ENCODE measurements at places on chromosomes 4 and X.
A peak's percentile ranks its signal among the peaks of the same experiment; 100 is the strongest.

GRCh38 chr4:128516301-128516969 is 228.8 kb upstream of the PGRMC2 start:
- no peak for DNase-seq

- DNase-seq, result no peak
These were observed 453.6 kb downstream of the CENPC start for GRCh38 chr4:67091673-67092072.

GRCh38 chr4:125013891-125014290 is 300.9 kb upstream of the FAT4 start:
- no peak for DNase-seq

DNA sequence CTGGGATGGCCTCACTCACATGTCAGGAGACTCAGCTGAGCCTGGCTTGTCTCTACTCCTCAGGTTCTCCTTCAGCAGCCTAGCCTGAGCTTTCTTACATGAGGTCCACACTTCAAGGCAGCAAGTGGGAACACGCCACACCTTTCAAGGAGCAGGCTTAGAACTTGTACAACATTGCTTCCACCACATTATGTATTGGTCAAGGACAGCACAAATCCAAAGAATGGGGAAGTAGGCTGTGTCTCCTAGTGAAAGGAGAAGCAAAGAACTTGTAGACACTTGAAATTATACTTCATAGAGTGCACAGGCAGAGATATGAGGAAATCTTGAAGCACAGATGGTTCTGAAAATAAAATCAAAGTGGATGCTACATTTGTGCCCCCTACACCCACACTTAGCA is 120.9 kb upstream of the NOCT start:
- DNase-seq, result no peak

DNA sequence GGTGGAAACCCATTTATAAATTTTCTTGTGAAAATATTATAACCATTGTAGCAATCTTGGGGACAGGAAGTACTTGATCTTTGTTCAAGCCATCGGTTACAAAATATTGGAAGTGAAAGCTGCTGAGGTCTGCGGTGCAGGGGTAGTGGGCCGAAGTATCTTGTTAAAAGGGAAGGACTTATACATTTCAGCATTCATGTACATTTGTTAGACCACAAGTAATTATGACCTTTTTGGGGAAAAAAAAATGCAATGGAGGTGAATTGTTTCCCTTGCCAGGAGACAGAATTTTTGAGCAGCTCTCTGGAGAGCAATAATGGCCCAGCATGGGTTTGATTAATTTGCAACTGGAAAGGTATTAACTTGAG is 121.3 kb downstream of the EGF start:
- no peak for DNase-seq

- no peak for DNase-seq
These were observed 140.5 kb upstream of the ZIC3 start for GRCh38 chrX:137425273-137425902.

DNA sequence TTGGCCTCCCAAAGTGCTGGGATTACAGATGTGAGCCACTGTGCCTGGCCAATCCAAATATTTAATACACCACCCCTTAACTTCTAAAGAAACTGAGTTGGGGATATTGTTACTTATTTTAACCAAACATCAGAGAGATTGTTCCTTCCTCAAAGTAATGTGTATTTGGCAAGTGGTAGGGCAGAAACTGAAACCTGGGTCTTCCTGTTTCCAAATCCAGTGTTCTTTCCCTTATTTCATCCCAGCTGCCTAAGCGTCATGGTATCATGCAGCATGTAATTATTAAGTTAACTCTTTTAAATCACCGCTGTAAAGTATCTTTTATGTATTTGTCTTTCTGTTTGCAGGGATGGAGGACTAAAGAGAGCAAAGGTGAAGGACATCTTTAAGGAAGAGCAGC is 68.4 kb downstream of the GPAT3 start:
- DNase-seq, result no peak

DNA sequence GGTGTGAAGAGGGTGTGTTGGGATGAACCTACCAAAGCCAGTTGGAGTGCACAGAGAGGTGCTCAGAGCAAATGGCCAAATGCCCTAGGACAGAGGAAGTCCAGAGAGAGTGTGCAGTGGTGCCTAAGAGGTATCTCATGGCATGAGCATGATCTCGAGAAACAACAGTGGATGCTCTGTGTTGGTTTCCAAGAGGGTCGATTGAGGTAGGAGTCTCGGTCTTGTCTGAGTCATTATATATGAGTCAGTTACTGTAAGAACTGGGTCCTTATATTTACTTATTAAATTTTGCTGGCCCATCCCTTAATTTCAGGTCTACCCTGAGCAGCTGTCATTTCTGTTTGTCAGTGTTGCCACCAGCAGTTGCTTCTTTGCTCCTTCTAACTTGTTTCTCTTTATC is 86.6 kb upstream of the TMEM150C start:
- DNase-seq, result no peak

DNA sequence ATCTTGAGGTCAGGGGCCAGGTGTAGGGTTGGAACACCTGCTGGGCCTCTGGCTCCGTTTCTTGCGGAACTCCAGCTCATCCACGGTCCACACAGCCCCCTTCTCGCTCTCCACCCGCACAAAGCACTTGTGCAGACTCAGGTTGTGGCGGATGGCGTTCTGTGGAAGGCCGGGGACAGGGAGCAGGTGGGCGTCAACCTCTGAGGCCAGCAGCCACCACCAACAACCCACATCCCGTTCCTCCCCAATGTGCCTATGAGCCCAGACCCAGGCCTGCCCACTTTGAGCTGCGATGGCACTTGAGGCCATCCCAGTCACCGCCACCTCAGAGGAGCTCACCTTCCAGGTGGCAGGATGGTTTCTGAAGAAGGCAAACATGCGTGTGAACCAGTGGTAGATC is 13.2 kb downstream of the FOXP3 start:
- DNase-seq, result no peak

GRCh38 chr4:154329268-154329868 is 162.2 kb downstream of the DCHS2 start:
- DNase-seq, result peak; percentile 56

DNA sequence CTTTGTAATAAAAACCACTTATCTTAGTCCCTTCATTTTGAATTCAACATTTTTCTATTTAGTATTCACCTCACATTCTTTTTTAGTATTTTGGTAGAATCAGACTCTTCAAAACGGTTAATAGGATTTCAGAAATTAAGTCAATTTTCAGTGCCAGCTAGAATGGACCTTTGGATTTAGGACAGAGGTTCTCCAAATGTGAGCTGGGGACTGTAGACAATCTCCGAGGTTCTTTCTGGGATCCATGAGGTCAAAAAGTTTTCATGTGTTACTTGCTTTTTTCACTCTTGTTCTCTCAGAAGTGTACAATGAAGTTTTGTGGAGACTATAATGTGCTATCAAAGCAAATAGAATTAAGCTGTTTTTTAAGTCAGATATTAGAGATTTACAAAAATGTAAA is 2.3 kb upstream of the UGDH start:
- DNase-seq, result no peak

DNA sequence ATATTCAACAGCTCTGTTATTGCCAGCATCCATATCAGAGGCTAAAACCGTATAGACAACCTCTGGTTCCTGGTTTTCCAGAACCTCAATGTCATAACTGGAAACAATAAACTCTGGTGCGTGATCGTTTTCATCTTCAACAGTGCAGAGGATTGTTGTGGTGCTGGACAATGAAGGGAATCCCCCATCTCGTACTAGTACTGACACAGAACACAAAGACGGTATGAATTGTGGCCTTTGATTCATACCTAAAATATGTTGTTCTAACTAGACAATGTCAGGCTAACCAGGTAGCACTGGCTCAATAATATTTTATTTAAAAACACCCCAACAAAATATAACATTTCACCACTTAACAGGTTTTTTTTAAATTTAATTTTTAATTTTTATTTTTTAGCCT is 186.9 kb downstream of the DCHS2 start:
- DNase-seq, result no peak

DNA sequence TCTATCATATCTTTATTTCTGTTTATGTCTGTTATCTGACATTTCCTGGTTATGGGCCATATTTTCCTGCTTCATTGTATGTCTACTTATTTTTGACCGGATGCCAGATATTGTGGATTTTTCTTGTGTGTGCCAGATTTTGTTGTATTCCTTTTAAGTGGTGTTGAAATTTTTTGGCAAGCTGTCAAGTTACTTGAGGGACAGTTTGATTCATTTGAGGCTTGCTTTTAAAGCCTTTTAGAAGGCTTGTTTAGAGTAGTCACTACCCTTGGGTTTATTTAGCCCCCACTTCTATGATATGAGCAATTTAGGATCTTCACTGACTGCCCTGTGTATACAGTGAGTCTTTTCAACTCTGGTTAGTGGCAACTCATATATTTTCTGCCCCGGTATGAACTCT is 29.2 kb upstream of the NPY2R start:
- no peak for DNase-seq

DNA sequence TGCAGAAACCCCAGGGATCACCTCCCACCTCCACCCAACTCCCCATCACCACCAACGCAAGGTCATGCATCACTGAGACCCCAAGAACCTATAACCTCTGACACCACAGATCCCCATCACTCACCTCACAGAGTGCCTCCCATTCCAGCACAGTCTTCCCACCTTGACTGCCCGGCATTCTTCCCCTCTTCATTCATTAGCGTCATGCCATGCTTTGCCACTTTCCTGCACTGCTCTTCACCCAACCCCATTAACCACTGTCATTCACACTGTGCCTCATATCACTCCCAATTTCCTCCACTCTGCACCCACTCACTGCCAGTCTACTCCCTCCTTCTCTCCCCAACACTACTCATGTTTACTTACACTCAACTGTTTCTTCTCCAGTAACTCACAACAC is 30.6 kb downstream of the ZNF182 start:
- no peak for DNase-seq

GRCh38 chr4:5003372-5003857 is 15.8 kb downstream of the CYTL1 start:
- DNase-seq, result no peak

- DNase-seq, result no peak
These were observed 56.2 kb downstream of the VCX3B start for GRCh38 chrX:8520791-8521190.

GRCh38 chr4:153260132-153260531 is 55.9 kb downstream of the TRIM2 start:
- DNase-seq, result no peak

DNA sequence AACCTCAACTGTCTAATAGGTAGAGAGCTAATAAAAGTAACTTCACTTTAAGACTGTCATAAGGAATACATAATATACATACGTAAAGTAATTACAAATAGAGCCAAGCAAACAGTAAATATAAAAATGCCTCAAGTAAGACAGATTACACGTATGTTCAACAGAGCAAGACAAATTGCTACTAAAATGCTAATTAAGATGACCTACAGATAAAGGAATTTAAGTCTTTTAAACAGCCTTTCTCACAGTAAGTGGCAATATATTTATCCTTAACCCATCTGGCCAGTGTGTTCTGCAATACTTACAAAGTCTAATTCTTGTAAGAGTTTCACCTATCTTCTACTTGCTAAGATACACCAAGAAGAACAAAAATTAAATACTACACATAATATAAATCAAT is 12.7 kb downstream of the G3BP2 start:
- no peak for DNase-seq

GRCh38 chrX:11451151-11451550 is 157.9 kb downstream of the AMELX start:
- DNase-seq, result no peak

DNA sequence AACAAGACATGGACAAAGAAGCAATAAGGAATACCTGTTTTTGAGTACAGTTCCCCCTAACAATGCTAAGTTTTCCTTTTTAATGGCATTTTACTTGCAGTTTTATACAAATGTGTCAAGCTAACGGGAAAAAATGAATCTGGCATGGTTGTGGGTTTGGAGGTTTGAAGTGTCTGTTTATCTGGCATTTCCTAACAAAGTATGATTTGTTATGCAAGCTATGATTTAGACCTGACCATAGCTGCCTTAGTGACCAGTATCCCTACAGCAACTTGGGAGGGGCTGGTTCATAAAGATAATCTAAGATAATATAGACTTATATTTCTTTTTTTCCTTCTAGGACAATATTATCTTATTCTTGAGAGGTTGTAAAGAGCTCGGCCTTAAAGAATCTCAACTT is 60.6 kb downstream of the LIMCH1 start:
- no peak for DNase-seq

DNA sequence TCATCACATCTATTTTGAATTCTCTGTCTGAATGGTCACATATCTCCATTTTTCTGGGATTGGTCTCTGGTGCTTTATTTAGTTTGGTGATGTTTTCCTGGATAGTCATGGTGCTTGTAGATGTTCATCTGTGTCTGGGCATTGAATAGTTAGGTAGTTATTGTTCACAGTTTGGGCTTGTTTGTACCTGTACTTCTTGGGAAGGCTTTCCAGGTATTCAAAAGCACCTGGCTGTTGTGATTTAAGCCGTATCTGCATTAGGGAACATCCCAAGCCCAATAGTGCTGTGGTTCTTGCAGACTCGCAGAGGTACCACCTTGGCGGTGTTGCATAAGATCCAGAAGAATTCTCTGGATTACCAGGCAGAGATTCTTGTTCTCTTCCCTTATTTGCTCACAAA is 44.6 kb downstream of the COL4A5 start:
- DNase-seq, result no peak

DNA sequence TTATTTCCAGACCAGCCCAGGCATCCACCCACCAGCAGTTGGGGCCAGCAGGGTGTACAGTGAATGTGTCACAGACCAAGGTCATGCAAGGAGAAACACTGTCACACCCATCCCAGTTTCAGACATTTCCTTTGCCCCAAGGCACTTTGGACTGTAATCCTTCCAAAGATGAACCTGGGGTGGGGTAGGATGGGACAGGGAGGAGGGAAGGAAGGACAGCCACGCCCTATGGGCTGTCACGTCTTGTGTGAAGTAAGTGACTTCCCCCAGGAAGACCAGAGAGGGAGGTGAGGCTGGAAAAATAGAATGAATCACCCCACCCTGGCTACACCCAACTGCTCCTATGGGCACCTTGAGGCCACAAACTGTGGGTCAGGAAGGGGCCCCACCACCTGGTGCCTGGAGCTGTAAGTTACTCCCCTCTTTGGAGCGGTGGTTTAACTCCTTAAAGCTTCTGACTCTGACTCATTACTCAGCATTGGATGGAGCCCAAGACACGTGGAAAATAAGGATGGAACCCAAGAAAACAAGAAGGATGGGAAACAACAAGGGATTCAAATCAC is 349.9 kb upstream of the KLF3 start:
- no peak for DNase-seq

- no peak for DNase-seq
These were observed 496.3 kb downstream of the STPG2 start for GRCh38 chr4:97646997-97647396.

DNA sequence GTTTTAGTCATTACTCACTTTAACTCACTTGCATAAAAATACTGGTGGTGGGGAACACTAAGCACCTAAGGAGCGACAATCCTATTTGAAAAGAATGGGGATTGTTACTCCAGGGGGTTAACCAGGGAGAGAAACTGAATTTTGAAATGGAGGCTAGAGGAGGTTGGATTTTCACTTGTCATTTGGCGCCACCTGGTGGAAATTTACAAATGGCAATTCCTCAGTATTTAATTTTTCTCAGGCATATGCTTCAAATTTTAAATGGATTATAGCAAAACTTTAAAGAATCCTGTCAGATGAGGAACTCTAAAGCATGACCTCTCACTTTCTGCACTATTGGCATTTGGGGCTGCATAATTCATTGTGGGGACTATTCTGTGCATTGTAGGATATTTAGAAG is 2.7 kb upstream of the GEMIN8 start:
- DNase-seq, result peak; percentile 66

GRCh38 chrX:40149286-40150175 is 51.8 kb upstream of the BCOR start:
- no peak for DNase-seq

GRCh38 chr4:80535551-80535950 is 200.0 kb downstream of the CFAP299 start:
- no peak for DNase-seq
